ENCODE measurements at places on chromosomes 2 and 18.

- DNase-seq, result no peak
Observed at GRCh38 chr2:147137711-147138110, 707.1 kb upstream of the ACVR2A start.

GRCh38 chr2:98487101-98487805 lies 42.6 kb downstream of the INPP4A start:
- no peak for DNase-seq

GRCh38 chr2:8631465-8632005 lies 50.3 kb upstream of the ID2 start:
- DNase-seq, result no peak

DNA sequence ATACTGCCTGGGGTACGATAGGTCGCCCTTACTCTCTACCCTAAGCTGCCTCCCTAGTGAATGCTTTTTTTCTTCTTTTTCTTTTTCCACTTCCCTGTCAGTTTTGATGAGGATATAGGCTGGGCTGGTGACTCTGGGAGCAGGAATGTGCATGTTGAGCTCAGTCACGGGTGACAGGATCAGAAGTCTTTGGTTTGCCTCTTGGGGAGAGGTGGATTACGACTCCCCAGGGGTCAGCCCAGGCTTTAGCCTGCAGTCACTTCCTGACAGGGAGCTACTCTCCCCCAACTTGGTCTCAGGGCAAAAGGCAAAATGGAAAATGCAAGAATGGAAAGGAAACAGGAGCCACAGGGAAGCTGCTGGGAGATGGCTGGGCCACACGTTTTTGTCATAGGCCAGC lies 57.3 kb downstream of the THNSL2 start:
- no peak for DNase-seq

DNA sequence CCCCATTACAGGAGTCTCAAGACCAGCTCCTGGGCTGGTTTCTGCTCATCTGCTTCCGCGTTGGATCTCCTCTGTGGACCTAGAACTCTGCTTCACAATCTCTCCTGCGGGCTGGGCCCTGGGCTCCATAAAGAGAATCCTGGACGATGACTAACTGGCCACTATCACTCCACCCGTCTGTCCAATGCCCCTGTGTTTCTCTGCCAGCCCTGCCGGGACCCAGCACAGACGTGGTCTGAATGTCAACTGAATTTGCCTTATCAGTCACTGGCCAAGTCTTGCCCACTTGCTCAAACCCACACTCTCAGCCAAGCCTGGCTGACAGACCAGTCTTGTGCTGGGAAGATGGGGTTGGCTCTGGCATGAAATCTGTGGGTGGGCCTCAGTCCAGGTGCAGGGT lies 17.4 kb downstream of the KIF3C start:
- no peak for DNase-seq

GRCh38 chr2:190084704-190085103 lies 22.2 kb upstream of the MSTN start:
- DNase-seq, result no peak

- no peak for DNase-seq
Observed at GRCh38 chr2:39622860-39623259, 42.9 kb upstream of the TMEM178A start.

- DNase-seq, result no peak
Observed at GRCh38 chr2:127630096-127630863, 15.7 kb upstream of the GPR17 start.

- DNase-seq, result peak; percentile 10
Observed at GRCh38 chr2:158518084-158518483, 61.3 kb downstream of the PKP4 start.

DNA sequence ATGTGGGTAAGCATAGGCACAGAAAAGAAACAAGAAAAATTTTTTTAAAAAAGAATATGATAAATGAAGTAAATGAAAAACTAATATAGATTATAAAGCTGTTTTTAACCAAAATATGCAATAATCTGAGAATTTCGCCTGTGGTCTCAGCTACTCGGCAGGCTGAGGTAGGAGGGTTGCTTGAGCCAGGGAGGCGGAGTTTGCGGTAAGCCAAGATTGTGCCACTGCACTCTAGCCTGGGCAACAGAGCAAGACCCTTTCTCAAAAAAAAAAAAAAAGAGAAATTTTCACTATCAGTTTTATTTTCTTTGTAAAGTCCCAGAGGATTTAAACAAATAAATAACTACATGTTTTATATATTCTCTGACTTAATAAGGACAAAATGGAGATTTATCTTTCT lies 47.3 kb downstream of the DHX57 start:
- no peak for DNase-seq

DNA sequence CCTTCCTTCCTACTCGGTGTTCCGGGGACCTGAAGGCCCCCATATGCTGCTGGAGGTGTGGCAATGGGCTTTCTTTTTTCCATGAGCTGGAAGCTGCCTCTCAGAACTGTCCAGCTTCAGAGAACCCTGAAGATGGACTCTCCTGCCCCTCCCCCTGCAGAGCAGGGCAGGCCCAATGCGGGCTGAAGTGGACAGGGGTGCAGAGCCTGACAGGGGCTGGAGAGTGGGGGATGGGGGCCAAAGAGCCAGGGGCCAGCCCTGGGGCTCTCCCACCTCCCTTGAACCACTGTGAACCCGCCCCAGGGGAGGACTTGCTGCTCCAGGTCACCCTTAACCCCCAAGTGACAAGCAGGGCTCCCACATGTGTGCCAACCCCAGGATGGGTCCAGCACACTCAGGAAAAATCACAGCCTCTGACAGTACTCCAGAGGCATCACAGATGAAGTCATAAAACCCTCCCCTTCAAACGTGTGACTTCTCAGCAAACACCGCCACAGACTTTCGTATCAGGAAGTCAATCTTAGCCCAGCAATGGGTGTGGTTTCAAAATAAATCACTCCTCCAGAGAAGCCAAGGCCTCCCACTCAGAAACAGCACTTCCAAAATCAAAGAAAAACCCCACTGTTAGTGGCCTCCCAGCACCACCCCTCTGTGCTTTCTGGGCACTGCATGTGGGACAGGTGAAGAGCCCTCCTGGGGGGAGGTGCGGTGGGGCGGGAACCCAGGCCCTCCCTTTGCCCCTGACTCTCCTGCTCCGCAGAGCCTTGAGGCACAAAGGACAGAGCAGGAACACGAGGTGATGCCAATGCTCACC lies 135.8 kb downstream of the HDAC4 start:
- DNase-seq, result no peak

- no peak for DNase-seq
Observed at GRCh38 chr2:115400940-115401339, 958.5 kb downstream of the DPP10 start.

DNA sequence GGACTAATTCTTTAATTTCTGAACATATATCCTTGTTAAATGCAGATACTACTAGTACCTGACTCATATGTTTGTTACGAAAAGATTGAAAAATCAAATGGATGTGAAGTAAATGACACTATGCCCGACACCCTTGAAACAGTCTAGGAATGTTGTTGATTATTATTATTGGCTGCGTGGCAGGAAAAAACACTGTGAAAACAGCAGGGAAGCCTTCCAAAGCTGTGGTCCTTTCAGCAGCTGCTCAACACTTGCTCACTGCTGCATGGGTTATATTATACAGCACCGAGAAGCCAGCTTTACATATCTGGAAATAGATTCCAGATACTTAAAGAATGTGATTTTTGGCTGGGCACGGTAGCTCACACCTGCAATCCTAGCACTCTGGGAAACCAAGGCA lies 26.5 kb downstream of the CRYGD start:
- no peak for DNase-seq

- DNase-seq, result no peak
Observed at GRCh38 chr2:133163111-133163510, 405.2 kb downstream of the NCKAP5 start.

- DNase-seq, result no peak
Observed at GRCh38 chr2:165716091-165716490, 78.0 kb downstream of the GALNT3 start.

- no peak for DNase-seq
Observed at GRCh38 chr2:67180841-67181240, 216.3 kb upstream of the ETAA1 start.

- peak; percentile 14 for DNase-seq
Observed at GRCh38 chr18:286515-287310, 18.9 kb upstream of the THOC1 start.

GRCh38 chr2:185700883-185701282 lies 37.7 kb upstream of the FSIP2 start:
- DNase-seq, result no peak

GRCh38 chr2:156331572-156332283 lies 793 bp downstream of the NR4A2 start:
- no peak for DNase-seq

- DNase-seq, result no peak
Observed at GRCh38 chr2:163652751-163653150, 83.1 kb downstream of the FIGN start.

DNA sequence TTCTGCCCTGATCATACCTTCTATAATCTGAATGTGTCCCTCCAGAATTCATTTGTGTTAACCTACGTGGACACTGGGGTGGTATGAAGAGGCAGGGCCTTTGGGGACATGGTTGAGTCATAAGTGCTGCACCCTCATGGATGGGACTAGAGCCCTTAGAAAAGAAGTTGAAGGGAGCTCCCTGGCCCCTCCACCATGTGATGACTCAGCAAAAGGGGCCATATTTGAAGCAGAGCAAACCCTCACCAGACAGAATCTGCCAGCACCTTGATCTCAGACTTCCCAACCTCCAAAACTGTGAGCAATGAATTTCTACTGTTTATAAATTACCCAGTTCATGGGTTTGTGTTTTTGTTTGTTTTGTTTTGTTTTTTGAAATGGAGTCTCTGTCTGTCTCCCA lies 33.4 kb upstream of the CD207 start:
- DNase-seq, result no peak

GRCh38 chr2:25362434-25363145 lies 20.9 kb upstream of the DNMT3A start:
- DNase-seq, result no peak

- no peak for DNase-seq
Observed at GRCh38 chr18:58228176-58228575, 184.2 kb downstream of the NEDD4L start.

- no peak for DNase-seq
Observed at GRCh38 chr18:39241534-39241933, 1675.9 kb upstream of the CELF4 start.

DNA sequence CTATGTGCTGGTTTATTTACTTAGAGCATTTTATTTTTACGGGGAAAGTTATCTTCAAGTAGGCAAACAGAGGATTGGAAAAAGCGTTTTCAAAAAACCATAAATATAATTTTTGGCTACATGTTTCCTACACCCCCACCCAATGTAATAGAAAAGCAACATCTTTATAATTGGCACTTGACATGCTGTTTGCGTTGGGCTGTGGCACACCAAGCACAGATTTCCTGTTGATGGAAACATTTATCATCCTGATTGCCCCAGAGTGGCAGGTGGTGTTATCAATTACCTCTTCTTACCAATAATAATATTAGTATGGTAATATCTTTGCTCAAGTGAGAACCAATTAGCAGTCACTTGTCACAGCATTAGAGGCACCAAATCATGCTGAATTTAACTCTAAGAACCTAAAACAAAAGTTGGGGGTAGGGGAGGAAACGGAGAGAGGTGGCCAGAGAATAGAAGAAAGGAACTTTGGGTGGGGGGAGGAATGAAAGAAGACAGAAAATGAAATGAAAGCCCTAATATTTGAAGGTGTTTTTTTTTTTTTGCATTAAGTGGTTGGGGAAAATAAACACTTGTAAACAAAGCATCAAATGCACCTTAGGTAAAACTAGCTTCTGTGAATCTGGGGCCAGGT lies 3.8 kb upstream of the SALL3 start:
- DNase-seq, result no peak

DNA sequence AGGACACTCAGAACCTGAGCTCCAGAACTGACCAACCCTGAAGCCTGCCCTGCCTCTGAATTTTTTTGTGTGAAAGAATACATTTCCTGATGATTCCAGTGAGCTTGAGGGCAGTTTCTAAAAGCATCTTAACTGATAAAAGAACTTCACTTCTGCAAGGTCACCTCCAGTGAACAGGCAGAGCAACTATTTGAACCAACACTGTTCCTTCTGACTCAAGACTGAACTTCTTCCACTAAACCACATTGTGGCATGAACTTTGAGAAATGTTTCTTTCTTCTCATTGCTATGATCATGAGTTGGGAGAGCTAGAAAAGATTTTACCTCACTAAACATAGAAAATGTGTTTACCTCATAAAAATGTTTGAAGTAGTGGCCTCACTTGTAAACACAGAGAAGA lies 83.8 kb upstream of the SERTAD2 start:
- DNase-seq, result no peak

- DNase-seq, result no peak
Observed at GRCh38 chr2:95401480-95401879, 1.0 kb upstream of the FAHD2A start.

- DNase-seq, result no peak
Observed at GRCh38 chr2:124049136-124049535, 24.0 kb downstream of the CNTNAP5 start.

- no peak for DNase-seq
Observed at GRCh38 chr2:205747829-205748386, 65.6 kb downstream of the NRP2 start.

GRCh38 chr18:63161761-63162195 lies 157.8 kb downstream of the BCL2 start:
- DNase-seq, result no peak

DNA sequence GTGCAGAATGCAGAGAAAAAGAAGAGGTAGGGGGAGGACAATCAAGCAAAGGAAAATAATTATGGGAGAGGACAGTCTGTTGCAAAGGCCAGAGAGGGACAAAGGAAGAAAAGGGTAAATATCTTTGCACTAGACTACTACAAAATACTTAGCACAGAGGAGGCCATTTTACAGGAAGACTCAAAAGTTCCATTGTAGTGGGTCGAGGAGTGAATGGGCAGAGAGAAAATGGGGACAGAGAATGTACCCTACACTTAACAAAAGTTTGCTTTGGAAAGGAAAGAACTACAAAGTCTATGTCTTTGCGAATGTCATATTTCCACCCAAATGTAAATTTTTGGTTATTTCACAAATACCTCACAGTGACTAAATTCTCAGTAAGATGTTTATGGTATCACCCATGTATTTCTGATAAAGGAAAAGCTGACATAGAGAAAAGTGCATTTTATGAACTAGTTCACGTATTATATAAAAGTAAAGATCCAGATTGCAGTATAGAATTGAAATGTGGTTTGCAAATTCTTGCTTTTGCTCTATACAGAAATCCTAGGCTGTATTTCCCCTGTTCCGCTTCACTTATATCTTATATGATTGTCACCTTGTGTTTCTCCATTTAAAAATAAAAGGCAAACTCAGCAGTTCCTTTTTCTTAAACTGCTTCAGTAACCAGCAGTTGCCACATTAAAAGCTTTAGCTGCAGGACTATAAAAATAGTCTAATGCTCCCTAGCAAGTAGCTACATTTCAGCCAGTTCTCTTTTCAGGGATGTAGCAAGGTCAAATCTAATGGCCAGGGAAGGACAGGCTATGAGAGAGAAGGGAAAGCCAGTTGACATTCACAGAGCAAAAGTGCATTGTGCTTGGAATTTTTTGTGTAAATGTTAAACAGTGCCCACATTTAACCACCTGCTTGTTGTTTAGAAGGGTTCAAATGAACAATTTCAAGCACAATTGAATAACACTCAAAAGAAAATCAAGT lies 79.7 kb upstream of the CYTIP start:
- no peak for DNase-seq

GRCh38 chr2:237665713-237666143 lies 38.3 kb downstream of the LRRFIP1 start:
- DNase-seq, result no peak

- peak; percentile 3 for DNase-seq
Observed at GRCh38 chr18:79631096-79631507, 48.5 kb upstream of the CTDP1 start.

- no peak for DNase-seq
Observed at GRCh38 chr2:39203382-39203781, 40.4 kb downstream of the CDKL4 start.

- DNase-seq, result no peak
Observed at GRCh38 chr2:236217926-236218325, 46.3 kb downstream of the ASB18 start.

Data from WERI-Rb-1 (cell line).